ENCODE measurements at places on chromosomes 7 and 10. TPM values are rescaled to one million over a fixed set of nuclear protein-coding genes. Genes with fewer than 3 reads are reported as not detected.

- H3K4me1 ChIP-seq, result peaks cover 15% of the 10 kb centered on the region
- DNase-seq, result no peak
- H3K4me3 ChIP-seq, result no peak overlapping the region
- H3K27ac ChIP-seq, result peak overlapping the region; percentile 42
- H3K36me3 ChIP-seq, result no peaks in the 10 kb centered on the region
- no peaks in the 10 kb centered on the region for H3K27me3 ChIP-seq
These were observed 57.1 kb upstream of the KMT2E start for GRCh38 chr7:104956753-104957450.

Gene GPR15LG
- not detected for total RNA-seq

GRCh38 chr7:83617858-83618257, 31.1 kb downstream of the SEMA3E start:
- no peak overlapping the region for H3K27ac ChIP-seq
- no peaks in the 10 kb centered on the region for H3K4me1 ChIP-seq
- no peaks in the 10 kb centered on the region for H3K36me3 ChIP-seq

- H3K4me3 ChIP-seq, result no peak overlapping the region
- H3K4me1 ChIP-seq, result peaks cover 18% of the 10 kb centered on the region
- no peaks in the 10 kb centered on the region for H3K36me3 ChIP-seq
- no peak overlapping the region for H3K27ac ChIP-seq
- no peaks in the 10 kb centered on the region for H3K27me3 ChIP-seq
These were observed 61.3 kb downstream of the YKT6 start for GRCh38 chr7:44262031-44262430.

DNA sequence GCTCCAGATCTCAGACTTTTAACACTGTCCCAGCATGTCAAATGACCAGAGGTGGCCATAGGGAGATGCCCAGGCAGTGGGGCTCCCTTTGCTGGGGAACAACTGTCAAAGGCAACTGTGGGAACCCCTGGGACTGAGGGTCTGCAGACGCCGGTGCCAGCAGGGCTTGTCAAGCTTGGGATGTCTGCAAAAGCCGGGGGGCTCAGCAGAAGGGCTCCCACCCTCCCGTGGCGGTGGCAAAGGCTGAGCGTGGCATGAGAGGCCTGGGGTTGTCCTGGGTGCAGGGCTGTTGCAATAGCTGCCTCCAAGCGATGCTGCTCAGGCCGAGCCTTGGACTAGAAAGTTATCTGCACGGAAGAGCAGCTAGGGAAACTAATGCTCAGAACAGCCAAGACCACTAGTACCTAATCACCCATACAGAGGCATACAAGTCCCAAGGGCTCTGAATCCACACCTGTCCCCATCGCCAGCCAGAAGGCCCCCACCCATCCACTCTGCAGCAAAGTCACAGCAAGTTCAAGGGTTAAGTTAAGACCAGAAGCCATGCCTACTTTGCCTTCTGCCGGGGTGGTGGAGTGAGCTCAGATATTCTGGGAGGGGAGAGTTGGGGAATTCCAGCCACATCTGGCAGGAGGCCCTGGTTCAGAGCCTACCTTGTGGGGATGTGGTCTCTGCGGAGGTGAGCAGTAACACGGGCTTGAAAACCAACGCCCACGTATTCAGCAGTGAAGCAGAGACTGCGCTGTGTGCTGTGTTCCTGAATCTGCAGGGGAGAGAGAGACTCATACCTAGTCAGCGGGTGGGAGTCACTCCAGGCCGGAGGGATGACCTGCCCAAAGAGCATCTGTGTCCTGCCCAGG, 4.6 kb downstream of the SH2B2 start:
- H3K27me3 ChIP-seq, result no peaks in the 10 kb centered on the region
- no peak overlapping the region for H3K27ac ChIP-seq
- no peaks in the 10 kb centered on the region for H3K36me3 ChIP-seq
- peak; percentile 15 for DNase-seq
- H3K4me3 ChIP-seq, result no peak overlapping the region
- H3K4me1 ChIP-seq, result peaks cover 5% of the 10 kb centered on the region

GRCh38 chr10:43353495-43354329, 17.7 kb upstream of the FXYD4 start:
- H3K27ac ChIP-seq, result no peak overlapping the region
- no peak overlapping the region for H3K4me3 ChIP-seq
- H3K36me3 ChIP-seq, result no peaks in the 10 kb centered on the region
- peaks cover 25% of the 10 kb centered on the region for H3K27me3 ChIP-seq
- H3K4me1 ChIP-seq, result peaks cover 10% of the 10 kb centered on the region

Gene OR2A42
- total RNA-seq, result not detected

- peaks cover 11% of the 10 kb centered on the region for H3K36me3 ChIP-seq
- peaks cover 12% of the 10 kb centered on the region for H3K4me1 ChIP-seq
- no peak for DNase-seq
- H3K4me3 ChIP-seq, result no peak overlapping the region
These were observed 33.9 kb upstream of the PPIF start for GRCh38 chr10:79313320-79313719.

Gene NXPH1
- total RNA-seq, result not detected

DNA sequence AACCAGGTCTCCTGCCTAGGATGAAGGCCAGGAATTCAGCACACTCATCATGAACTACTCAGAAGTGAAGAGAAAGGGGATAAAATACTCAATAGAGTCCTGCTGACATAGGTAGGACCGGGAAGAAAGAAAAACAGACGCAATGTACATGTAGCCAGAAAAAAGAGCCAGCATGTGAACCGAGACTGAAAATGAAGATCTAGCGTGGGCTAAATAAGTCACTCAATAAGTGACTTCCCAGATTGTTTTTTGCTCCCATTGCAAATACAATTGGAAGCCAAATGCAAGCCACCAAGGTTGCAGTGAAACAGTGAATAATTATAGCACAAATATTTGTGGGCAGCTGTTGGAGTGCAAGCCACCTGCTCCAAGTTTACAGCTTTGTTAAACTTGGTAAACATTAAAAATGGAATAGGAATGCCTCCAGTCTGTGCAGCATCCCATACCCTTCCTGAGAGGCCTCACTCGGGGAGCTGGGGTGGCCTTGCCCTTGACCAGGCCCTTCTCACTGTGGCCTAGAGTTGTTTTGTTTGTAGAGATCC, 34.7 kb upstream of the HPS1 start:
- no peak overlapping the region for H3K4me3 ChIP-seq
- no peak overlapping the region for H3K27ac ChIP-seq
- no peaks in the 10 kb centered on the region for H3K36me3 ChIP-seq
- H3K27me3 ChIP-seq, result no peaks in the 10 kb centered on the region
- no peak for DNase-seq

Gene PDIA4
- 44.8 TPM for total RNA-seq

- H3K27me3 ChIP-seq, result no peaks in the 10 kb centered on the region
- peaks cover 24% of the 10 kb centered on the region for H3K4me1 ChIP-seq
- no peak overlapping the region for H3K4me3 ChIP-seq
- peaks cover 5% of the 10 kb centered on the region for H3K36me3 ChIP-seq
These were observed 2.5 kb downstream of the P4HA1 start for GRCh38 chr10:73093922-73094850.

GRCh38 chr7:130266258-130266960, at the start of gene CPA2:
CPA2 (plus strand) TSS chr7:130266863; CDS start chr7:130266882, 19 bp downstream.
- H3K27me3 ChIP-seq, result no peaks in the 10 kb centered on the region
- no peak within 1 kb of the TSS for H3K27ac ChIP-seq
- H3K36me3 ChIP-seq, result no peaks in the 10 kb centered on the region
- DNase-seq, result no peak
- no peaks in the 10 kb centered on the region for H3K4me1 ChIP-seq

Gene STEAP1
- not detected for total RNA-seq

Gene IKZF1
- total RNA-seq, result 429 TPM

GRCh38 chr7:51702673-51703072, 386.1 kb upstream of the COBL start:
- no peak overlapping the region for H3K27ac ChIP-seq
- H3K4me3 ChIP-seq, result no peak overlapping the region
- H3K27me3 ChIP-seq, result no peaks in the 10 kb centered on the region
- no peaks in the 10 kb centered on the region for H3K4me1 ChIP-seq

- DNase-seq, result peak; percentile 66
- peak within 1 kb of the TSS; percentile 83 for H3K27ac ChIP-seq
- no peaks in the 10 kb centered on the region for H3K36me3 ChIP-seq
- H3K4me1 ChIP-seq, result peaks cover 15% of the 10 kb centered on the region
- no peaks in the 10 kb centered on the region for H3K27me3 ChIP-seq
These were observed at the start of gene ZMYND11 for GRCh38 chr10:135132-135600. ZMYND11 (plus strand) TSS chr10:135455; CDS start chr10:180013, 44,558 bp downstream.

GRCh38 chr10:48606530-48607355, 1.9 kb upstream of the ARHGAP22 start:
- no peak for DNase-seq
- H3K4me1 ChIP-seq, result no peaks in the 10 kb centered on the region
- H3K36me3 ChIP-seq, result no peaks in the 10 kb centered on the region
- no peak overlapping the region for H3K4me3 ChIP-seq
- H3K27ac ChIP-seq, result no peak overlapping the region
- H3K27me3 ChIP-seq, result peaks cover 49% of the 10 kb centered on the region

DNA sequence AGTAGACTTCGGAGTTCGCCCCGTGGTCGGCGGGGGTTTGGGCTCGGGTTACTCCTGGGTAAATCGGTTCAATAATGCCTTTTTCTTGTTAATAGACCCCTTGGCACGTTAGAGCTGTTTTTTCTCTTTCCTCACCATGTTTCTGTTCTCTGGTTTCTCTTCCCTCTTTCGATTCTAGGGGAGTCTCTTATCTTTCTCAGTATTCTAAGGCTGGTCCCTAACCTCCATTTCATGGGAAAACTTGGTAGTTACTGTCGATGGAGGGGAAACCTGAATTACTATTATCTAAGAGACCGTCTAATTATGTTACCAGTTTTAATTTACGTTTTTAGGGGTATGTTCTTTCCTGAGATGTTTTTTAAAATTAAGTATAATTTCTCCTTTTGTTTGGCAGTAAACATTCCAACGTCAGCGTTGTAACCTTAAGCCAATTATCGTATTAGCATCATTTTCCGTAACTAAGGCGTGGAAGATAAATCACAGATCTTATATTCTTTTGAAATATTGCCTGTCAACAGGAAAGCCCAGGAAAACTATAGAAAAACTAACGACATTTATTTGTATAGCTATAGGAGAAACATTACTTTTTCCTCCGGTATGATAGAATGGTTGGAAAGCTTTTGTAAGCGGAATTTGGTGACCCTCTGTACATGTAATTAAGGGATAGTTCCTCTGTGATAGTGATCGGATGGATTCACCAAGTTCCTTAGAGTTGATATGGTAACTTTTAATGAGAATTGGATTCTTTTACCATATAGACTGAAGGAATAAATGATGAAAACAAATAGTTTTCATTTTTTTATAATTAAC, 847 bp downstream of the BTAF1 start:
- H3K4me3 ChIP-seq, result peak overlapping the region; percentile 79
- peaks cover under 1% of the 10 kb centered on the region for H3K27me3 ChIP-seq
- no peaks in the 10 kb centered on the region for H3K36me3 ChIP-seq
- no peak for DNase-seq

GRCh38 chr10:36188461-36188860, 546.4 kb upstream of the FZD8 start:
- no peak overlapping the region for H3K4me3 ChIP-seq
- no peak overlapping the region for H3K27ac ChIP-seq
- no peak for DNase-seq
- no peaks in the 10 kb centered on the region for H3K27me3 ChIP-seq
- no peaks in the 10 kb centered on the region for H3K36me3 ChIP-seq

GRCh38 chr10:20059084-20059835, 243.0 kb downstream of the PLXDC2 start:
- H3K36me3 ChIP-seq, result no peaks in the 10 kb centered on the region
- no peak for DNase-seq
- H3K27ac ChIP-seq, result no peak overlapping the region
- H3K4me1 ChIP-seq, result no peaks in the 10 kb centered on the region
- no peaks in the 10 kb centered on the region for H3K27me3 ChIP-seq

Gene IFIT2
- total RNA-seq, result 6.4 TPM

Gene DDC
- total RNA-seq, result not detected

Gene SLC13A1
- total RNA-seq, result not detected

Gene NPVF
- total RNA-seq, result not detected

Gene LLCFC1
- total RNA-seq, result not detected

DNA sequence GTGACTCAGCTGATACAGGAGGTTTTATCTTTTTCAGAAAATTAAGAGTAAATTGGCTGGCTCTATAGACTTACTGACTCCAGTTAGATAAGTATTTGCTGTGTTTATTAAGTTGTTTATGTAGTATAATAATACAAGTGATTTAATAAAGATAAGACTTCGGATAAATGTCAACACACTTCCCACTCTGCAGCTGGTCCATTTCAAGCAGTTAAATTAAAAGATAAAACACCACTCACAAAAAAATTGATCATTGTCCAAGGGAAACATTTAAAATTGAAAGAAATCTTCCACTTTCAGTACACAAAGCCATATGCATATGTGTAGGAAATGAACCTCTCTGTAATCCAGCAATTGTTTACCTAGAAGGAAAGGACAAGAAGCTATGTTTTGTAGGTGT, 106.1 kb upstream of the SP8 start:
- no peaks in the 10 kb centered on the region for H3K27me3 ChIP-seq
- H3K4me3 ChIP-seq, result no peak overlapping the region
- no peaks in the 10 kb centered on the region for H3K36me3 ChIP-seq
- no peak overlapping the region for H3K27ac ChIP-seq
- H3K4me1 ChIP-seq, result no peaks in the 10 kb centered on the region

Gene NANOS1
- total RNA-seq, result 0.43 TPM

Gene SUFU
- total RNA-seq, result 13.2 TPM

Gene TMEM236
- 0.08 TPM for total RNA-seq

GRCh38 chr10:130040817-130041330, 69.8 kb downstream of the C10orf143 start:
- no peaks in the 10 kb centered on the region for H3K4me1 ChIP-seq
- no peaks in the 10 kb centered on the region for H3K36me3 ChIP-seq
- no peaks in the 10 kb centered on the region for H3K27me3 ChIP-seq
- H3K4me3 ChIP-seq, result no peak overlapping the region
- no peak overlapping the region for H3K27ac ChIP-seq

GRCh38 chr10:72948762-72949161, 5.8 kb downstream of the PLA2G12B start:
- H3K27me3 ChIP-seq, result no peaks in the 10 kb centered on the region
- no peaks in the 10 kb centered on the region for H3K4me1 ChIP-seq
- no peaks in the 10 kb centered on the region for H3K36me3 ChIP-seq
- DNase-seq, result no peak
- no peak overlapping the region for H3K4me3 ChIP-seq

GRCh38 chr10:102613785-102614184, 30.5 kb upstream of the TRIM8 start:
- H3K27ac ChIP-seq, result peak overlapping the region; percentile 89
- H3K36me3 ChIP-seq, result no peaks in the 10 kb centered on the region
- no peaks in the 10 kb centered on the region for H3K27me3 ChIP-seq
- H3K4me1 ChIP-seq, result peaks cover 28% of the 10 kb centered on the region
- no peak overlapping the region for H3K4me3 ChIP-seq
- no peak for DNase-seq

DNA sequence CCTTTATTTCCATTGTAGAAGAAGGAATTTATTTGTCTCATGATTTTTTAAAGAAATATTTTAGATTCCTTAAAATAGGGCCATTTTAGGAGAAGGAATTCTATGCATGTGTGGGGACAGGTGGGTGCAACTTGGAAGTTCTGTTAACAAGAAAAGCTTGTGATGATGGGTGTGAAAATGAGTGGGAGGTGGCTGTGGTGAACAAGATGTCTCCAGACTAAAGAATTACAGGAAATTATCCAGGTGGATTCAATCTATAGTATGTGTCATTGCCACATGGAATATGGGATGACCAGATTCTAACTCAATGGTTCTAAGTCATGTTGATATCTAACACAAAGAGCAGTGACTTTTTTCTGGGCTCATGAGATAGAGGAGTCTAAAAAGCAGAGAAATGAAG, 229.6 kb upstream of the IGFBP3 start:
- no peaks in the 10 kb centered on the region for H3K4me1 ChIP-seq
- H3K27me3 ChIP-seq, result no peaks in the 10 kb centered on the region
- no peaks in the 10 kb centered on the region for H3K36me3 ChIP-seq
- H3K27ac ChIP-seq, result no peak overlapping the region
